GM13977 (cell line): ENCODE measurements at places on chromosomes 5 and 9.

DNA sequence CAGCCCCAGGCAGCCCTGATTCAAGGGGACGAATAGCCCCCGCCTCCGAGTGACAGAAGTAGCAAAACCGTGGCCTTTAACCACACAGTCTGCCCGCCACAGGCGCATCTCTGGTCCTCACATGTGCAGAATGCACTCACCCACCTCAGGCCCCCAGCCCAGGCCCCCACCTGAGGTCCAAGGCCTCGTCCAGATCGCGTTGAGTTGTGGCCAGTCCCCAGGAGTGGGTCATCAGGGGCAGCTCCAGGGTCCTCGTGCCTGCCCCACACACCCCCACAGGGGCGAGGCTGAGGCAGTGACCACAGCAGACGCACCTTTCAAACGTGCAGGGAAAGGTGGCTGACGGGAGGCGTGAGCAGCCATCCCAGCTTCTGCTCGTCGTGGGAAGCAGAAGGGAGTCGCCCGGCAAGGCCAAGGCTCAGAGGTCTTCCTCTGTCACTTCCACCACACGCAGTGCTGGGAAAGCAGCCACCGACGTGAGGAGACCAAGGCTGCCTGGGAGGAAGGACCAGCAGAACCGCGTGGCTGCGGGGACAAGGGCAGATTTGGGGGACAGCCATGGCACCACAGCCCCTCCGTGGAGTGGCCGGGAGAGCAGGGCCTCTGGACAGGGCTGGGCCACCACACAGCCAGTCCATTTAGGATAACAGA, 77.8 kb upstream of the OTULINL start:
- no peak for DNase-seq

DNA sequence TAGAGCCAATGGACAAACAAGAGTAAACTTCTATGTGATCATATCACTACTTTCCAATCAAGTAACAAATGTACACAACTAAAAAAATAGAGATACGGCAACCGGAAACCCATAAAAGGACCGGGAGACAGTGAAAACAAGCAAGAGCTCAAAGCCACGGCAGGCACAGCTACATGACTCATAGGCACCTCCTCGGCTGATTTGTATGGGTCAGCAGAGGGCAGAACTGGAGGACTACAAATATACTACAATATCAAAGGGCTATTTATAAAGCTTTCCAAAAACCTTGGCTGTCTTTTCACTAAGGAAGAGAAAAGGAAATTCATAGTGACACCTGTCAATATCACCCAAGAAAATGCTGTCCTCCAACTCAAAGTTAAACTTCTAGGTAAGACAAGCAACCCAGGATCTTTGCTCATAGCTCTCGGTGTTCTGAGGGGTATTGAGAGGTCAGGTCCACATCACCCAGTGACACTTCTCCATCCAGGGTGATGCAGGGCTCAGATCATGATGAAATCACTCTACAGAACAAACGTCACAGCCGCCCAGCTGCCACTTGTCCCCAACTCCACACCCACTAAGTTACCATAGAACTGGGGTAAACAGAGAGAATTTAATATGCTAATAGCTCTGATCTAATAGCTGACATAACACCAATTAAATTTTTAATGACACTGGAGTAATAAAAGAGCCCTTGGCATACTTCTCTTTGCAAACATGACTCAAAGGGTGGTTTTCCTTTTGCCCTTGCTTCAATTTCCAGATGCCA, 41.3 kb downstream of the PFDN1 start:
- no peak for DNase-seq

- no peak for DNase-seq
These were observed 91.0 kb downstream of the FOXD1 start for GRCh38 chr5:73357576-73357975.

DNA sequence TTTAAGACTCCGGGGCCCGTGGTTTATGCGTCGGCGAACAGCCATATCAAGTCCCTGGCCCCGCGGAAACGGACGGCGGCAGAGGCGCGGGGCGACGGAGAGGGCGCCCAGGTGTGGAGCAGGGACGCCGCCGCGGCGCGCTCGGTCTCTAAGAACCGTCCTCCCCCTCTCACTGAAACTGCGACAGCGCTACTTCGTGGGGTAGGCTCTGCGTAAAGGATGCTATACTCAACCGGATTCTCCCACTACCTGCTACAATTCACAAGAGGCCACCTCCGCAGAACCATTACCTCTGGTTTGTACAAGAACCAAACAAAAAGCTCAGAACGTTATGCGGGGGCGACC, 404 bp downstream of the MRNIP start:
- DNase-seq, result no peak

GRCh38 chr5:71932131-71932654, 175.1 kb upstream of the MAP1B start:
- DNase-seq, result no peak

GRCh38 chr9:27427272-27427643, 96.8 kb upstream of the IFNK start:
- DNase-seq, result no peak

DNA sequence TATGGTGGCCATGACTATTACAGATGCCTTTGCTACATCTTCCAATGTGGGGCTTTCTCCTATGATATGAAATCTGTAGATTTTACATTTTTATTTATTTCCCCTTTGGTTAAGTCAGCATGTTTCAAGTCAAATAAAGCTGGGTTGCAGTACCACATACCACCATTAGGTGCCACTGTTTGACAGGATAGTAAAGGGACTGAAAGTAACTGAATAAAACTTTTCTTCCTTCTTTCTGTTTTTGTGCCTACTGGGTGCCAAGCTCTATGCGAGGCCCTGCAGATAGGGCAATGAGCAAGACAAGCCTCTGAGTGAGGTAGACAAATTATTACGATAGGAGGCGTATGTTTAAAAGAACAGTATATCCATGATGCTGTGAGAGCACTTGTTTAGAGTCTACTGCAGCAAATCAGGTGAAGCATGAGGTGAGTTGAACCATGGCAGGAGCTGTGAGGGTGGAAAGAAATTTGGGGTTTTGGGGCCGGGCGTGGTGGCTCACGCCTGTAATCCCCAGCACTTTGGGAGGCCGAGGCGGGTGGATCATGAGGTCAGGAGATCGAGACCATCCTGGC, 64.8 kb downstream of the GDNF start:
- DNase-seq, result no peak

- DNase-seq, result no peak
These were observed at the start of gene SLC6A3 for GRCh38 chr5:1445313-1445688. Gene SLC6A3 (minus strand): TSS chr5:1445440. CDS start chr5:1443197, 2,243 bp downstream.

- DNase-seq, result no peak
These were observed 17.2 kb upstream of the EFNA5 start for GRCh38 chr5:107687937-107688336.

DNA sequence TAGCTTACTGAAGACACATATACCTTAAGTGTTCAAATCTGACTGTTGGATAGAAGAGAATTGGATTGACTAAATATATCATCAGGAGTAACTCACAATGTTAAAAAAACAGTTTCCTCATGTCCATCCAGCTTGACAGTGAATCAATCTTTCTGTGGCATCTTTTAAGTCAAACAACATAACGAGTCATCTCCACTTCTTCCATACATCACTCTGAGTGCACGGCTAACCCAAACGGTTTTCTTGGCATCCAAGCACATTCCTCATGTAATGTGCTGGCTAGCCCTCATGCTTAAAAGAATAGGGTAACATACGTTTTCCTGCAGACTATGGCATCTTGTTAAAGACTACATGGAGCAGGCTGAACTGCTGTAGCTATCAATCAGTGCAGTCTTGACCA, 291.5 kb upstream of the TRPC7 start:
- no peak for DNase-seq

DNA sequence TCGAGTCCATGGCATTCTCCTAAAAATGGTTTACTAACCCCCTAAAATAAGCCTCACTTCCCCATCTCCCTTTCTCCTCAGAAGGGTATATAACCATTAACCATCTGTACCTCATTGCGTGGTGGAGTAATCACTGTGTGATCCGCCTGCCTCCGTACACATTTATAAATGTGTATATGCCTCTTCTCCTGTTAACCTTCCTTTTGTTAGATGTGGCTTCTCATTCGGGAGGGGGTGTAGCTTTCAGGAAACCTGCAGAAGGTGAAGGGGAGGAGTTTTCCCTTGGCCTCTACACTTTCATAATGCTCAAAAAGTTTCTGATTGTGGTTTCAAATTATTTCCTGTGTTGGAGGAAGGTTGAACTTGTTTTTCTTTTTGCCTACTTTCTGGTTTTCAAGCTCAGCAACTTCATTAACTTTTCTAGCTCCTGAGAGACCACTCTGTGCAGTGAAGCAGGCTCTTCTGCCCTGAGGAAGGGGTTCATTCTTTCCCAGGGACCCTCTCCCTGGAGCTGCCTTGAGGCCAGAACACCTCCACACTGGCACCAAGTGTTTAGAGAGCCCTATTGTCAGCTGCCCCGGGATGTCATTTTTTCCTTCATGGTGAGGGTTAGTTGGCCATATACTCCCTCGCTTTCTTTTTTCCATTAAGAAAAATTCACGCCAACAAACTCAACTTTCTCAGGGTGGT, 46.9 kb downstream of the RASGRF2 start:
- no peak for DNase-seq
